ENCODE measurements at places on chromosomes 1 and 21. TPM values are rescaled to one million over a fixed set of nuclear protein-coding genes. Genes with fewer than 3 reads are reported as not detected.

Gene CAPZB
- polyA plus RNA-seq = 644 TPM

Gene CFAP107
- polyA plus RNA-seq = not detected

DNA sequence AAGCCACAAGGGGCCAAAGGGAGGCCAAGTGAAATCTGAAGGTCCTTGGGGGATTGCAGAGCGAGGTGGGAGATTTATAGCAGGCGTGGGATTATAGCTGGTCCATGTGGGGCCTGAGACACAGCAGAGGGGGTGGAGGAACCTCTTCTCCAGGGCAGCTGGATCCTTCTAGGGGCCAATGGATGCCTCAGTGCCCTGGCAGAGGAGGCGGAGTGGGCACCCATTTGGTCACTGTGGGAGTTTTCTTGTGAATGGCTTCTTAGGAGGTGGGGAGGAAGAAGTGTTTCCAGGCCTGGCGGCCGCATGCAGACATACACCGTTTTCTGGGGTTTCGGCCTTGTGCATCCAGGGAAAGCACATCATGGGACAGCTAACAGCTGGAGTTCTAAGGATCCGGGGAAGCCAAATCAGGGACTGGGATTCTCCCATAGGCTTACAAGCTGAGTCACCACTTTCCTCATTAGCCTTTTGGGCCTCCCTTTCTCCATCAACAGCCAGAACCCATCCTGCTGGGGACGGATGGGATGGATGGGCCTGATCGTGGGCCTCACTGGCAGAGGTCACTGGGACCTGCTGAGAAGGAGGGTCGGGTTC lies 76.5 kb downstream of the RHOU start:
- no peak for DNase-seq

Gene PRR9
- not detected for polyA plus RNA-seq
